Motor neuron (in vitro differentiated cells): ENCODE measurements at places on chromosomes 5 and 9.

- ATAC-seq, result peak; percentile 33
Observed at GRCh38 chr5:173454736-173455598, 126.8 kb upstream of the STC2 start.

GRCh38 chr9:120915854-120916470 lies 10.6 kb downstream of the TRAF1 start:
- no peak for ATAC-seq

DNA sequence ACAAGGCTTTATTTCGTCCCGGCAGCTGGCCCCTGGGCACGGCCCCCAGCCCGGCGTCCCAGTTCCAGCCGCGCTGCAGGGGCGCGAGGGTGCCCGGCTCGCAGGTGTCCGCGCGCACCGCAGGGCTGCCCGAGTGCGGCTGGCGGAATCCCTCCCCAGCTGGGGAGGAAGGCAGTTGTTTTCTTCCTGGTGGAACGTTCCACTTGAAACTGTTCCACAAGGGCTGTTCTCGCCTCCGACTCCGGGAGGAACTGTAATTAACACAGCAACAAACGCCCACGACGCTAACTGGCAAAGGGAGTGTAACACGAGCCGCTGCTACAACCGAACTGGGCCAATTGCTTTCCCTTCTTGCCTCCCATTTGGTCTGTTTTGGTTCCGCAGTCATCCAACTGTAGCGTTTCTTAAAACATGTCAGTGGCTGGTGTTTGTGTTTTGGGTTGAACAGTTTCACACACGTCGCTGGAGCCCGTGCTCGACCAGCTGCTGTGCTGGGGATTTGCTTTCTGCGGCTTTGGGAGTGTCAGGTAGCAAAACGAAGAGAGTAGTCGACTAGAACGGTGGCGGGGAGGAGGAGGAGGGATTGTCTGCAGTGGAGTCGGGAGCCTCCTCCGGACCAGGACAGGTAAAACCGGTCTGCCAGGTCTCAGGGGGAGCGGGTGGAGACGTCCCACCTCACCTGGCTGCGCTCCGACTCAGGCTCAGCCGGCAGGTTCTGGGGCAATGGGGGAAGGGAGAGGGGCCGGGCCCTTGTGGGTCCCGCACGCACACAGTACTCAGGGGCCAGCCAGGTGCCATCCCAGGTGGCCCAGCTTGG lies 131.6 kb upstream of the NIPBL start:
- peak; percentile 90 for ATAC-seq

DNA sequence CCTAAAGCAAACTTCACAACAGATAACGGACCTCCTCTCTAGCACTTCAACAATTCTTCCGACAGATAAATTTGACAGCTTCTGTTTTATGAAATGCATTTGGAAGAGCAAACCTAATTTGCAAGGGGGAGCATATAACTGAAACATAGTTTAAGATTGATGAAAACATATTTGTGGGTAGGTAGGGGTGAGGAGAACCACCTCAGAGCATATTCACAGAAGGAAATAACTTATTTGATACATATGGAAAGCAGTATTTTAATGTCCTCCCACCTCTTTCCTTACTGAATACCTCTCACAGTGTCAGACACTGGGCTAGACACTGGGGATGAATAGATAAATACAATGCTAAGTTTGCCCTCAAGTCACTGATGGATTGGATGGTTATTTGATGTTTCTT lies 384.8 kb downstream of the MAT2B start:
- ATAC-seq, result no peak

DNA sequence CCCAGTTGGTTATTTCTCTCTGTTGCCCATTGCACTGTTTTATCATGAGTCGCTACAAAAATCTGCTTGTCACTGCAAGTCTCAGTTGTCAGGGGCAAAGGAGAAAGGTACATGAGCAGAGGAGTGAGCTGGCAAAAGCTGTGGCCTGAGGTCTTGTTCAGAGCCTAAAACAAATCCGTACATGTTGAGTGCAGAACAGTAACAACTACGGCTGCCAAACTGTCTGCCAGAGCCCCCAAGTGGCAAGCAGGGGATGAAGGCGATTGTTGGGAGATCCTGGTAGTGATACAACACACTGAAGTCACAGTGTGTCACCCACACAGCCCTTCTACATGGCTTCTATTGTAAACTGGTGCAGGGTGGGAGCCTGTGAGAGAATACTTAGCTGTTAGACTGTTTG lies 50.9 kb downstream of the BRINP1 start:
- peak; percentile 58 for ATAC-seq

- peak; percentile 43 for ATAC-seq
Observed at GRCh38 chr5:109630093-109630492, 59.6 kb upstream of the MAN2A1 start.

GRCh38 chr9:32463500-32464293 lies 62.3 kb downstream of the RIGI start:
- ATAC-seq, result no peak
